ENCODE measurements at places on chromosomes 5 and 9. TPM values are rescaled to one million over a fixed set of nuclear protein-coding genes. Genes with fewer than 3 reads are reported as not detected.

DNA sequence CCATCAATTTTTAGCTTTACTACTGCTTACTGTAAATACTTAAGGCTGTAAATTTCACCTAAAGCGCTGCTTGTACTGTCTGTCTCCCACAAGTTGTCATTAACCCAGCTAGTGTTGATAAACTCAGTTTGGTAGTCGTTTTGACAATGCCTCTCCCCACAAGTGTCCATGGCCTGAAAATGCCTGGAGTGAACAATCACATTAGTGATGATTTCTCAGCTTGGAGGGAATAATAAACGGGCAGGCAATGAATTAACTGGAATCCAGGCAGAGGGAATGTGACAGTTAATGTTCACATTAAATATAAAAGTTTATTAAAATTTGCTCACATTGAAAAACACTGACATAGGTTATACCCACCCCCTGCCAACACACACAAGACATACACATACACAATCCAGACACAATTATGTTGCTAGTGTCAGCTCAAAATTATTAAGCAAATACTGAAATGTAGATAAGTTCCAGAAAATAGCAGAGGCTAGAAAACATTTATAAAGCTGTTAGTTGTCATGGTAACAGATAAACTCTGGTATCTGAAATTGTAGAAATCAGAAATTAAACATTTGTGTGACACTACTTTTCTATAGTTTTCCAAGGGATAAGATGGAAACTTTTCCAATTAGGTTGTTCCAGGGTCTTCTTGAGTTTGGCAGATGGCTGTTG is 341.9 kb downstream of the DIRAS2 start:
- DNase-seq: no peak

- DNase-seq: no peak
These were observed 101.5 kb downstream of the PLCXD3 start for GRCh38 chr5:41408676-41409443.

DNA sequence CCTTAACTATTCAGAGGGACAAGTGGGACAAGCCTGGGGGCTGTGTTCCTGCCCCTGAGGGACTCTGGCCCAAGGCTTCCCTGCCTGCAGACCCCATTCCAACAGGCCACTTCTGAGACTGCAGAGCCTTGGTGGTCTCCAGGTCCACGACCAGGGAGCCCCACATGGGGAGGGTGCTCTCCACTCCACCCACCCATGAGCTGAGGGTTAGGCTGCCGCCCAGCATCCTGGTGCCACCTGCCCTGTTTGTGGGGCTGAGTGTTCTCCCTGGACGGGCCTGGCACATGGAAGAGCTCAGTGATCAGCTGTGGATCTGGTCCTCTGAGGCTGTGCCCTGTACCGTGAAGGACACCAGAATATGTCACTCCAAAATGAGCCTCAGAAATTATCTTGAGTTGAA is 2.5 kb upstream of the ABO start:
- no peak for DNase-seq

The LRRC14B gene
- 0.10 TPM for polyA plus RNA-seq

DNA sequence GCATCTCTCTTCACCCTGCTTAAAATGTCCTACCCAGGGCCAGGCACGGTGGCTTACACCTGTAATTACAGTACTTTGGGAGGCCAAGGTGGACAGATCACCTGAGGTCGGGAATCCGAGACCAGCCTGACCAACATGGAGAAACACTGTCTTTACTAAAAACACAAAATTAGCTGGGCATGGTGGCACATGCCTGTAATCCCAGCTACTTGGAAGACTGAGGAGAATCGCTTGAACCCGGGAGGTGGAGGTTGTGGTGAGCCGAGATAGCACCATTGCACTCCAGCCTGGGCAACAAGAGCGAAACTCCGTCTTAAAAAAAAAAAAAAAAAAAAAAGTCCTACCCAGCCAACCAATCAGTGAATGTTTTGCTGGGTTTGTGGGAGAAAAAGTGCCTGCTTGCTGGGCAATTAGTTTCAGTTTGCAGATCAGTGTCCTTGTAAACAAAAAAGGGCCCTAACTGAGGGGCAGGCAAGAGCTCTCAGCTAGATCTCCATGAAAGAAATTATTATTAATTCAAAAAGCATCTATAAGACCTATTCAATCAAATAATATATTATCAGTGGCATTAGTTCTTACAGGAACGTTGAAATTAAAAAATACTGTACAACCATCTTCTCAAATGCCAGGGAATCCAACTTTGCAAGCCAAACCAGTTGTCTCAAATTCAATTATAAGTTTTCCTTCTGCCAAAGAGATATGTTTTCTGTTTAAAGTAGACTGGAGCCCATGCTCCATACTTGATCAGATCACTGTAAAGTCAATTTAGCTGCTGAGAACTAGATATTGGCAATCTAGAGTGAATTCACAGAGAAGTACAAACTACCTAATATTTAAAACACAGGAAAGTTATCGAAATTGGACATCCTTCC is 3.9 kb downstream of the MEGF9 start:
- DNase-seq: peak; percentile 27

DNA sequence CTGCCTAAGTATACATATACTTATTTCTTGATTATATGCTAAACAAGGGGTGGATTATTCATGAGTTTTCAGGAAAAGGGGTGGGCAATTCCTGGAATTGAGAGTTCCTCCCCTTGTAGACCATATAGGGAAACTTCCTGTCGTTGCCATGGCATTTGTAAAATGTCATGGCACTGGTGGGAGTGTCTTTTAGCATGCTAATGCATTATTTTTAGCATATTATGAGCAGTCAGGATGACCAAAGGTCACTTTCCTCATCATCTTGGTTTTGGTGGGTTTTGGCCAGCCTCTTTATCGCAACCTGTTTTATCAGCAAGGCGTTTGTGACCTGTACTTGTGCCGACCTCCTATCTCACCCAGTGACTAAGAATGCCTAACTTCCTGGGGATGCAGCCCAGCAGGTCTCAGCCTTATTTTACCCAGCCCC is 80.9 kb downstream of the ALDH7A1 start:
- DNase-seq: no peak

- no peak for DNase-seq
These were observed 20.3 kb upstream of the TOR2A start for GRCh38 chr9:127755061-127756060.

DNA sequence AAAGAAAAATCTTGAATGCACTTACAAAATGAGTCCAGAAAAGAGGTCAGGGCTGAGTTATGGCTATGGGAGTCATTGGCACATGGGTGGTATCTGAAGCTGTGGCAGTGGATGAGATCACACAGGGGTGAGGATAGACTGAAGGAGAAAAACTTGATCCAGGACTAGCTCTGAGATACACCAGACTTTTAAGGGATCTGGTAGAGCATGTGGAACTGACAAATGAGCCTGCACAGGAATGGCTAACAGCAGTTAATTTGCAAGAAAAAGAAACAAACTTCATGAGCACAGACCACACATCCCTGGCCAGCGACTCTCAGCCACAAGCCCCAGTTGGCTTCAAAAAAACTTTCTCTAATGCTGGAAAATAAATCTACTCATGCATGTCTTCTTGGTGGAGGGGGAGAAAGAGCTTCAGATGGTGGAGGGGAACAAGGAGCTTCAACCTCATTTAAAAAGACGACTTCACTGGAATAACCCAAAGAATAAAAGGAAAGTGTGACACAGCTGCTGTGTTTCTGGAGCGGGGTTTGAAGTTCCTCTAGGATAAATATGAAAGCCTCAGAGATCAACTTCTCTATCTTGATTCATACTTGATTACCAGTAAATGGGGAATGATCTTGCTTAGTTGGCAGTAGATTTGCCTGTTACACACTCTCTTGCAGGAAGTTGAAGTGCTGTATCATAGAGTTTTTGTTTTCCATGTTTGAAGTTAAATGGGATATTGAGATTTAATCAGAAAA is 33.6 kb downstream of the TNFAIP8 start:
- DNase-seq: no peak

- DNase-seq: no peak
These were observed 2.4 kb downstream of the OTP start for GRCh38 chr5:77635917-77636640.

DNA sequence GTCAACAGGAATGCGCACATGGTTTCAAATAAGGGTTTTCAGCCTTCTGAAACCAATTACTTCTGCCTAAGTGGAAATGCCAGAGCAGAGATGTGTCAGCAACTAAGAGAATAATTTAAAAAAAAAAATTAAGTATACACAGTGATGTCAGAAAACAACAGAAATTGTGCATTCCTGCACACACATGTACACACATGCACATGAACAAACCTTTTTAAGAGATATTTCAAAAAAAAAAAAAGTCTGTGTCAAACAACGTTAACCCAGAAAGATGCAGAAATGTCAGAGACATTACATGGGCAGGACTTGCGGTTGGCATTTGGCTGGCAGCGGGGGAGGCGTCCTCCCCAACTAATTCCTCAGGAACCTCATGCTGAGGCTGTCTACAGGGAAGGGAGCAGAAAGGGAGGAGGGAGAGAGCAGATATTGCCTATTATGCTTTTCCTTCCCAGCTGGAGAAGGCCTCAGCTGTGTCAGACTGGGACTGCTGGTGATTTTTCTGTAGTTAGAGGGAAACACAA is 536.9 kb upstream of the WWC1 start:
- DNase-seq: no peak

- no peak for DNase-seq
These were observed 101.6 kb upstream of the SPRY4 start for GRCh38 chr5:142426129-142427014.

GRCh38 chr5:113451797-113452196 is 17.0 kb upstream of the TSSK1B start:
- no peak for DNase-seq

- peak; percentile 61 for DNase-seq
These were observed 50.1 kb upstream of the RETREG1 start for GRCh38 chr5:16666883-16667398.

- no peak for DNase-seq
These were observed 413.8 kb downstream of the KDM4C start for GRCh38 chr9:7171396-7172153.

GRCh38 chr5:42943931-42944631 is 96.0 kb downstream of the ANXA2R start:
- no peak for DNase-seq

All from renal pelvis (tissue), 12 donors.